CD8-positive, alpha-beta memory T cell (primary cell): ENCODE measurements at places on chromosomes 5 and 9. TPM values are rescaled to one million over a fixed set of nuclear protein-coding genes. Genes with fewer than 3 reads are reported as not detected.

The GTF2H2C gene
- total RNA-seq, result 59.7 TPM

The PSD2 gene
- not detected for total RNA-seq

The EMB gene
- total RNA-seq, result 145 TPM

The TMEM215 gene
- not detected for total RNA-seq

The MED22 gene
- 46.3 TPM for total RNA-seq

The IER5L gene
- 2.8 TPM for total RNA-seq

The BRD9 gene
- total RNA-seq, result 52.6 TPM

The HRH2 gene
- 29.6 TPM for total RNA-seq

The TTC23L gene
- total RNA-seq, result 0.24 TPM

The TSSK1B gene
- total RNA-seq, result not detected

The ASPN gene
- total RNA-seq, result not detected

The SLC6A3 gene
- total RNA-seq, result not detected

The PGM5 gene
- not detected for total RNA-seq

The SVEP1 gene
- total RNA-seq, result not detected

The ACOT12 gene
- not detected for total RNA-seq

The LEAP2 gene
- total RNA-seq, result 2.7 TPM

The SLC1A3 gene
- total RNA-seq, result 0.37 TPM

The GCNT1 gene
- 14.8 TPM for total RNA-seq

The GMCL2 gene
- not detected for total RNA-seq

The RGS7BP gene
- total RNA-seq, result not detected
